ENCODE measurements at places on chromosomes 12 and 14. TPM values are rescaled to one million over a fixed set of nuclear protein-coding genes. Genes with fewer than 3 reads are reported as not detected.

- DNase-seq = no peak
Measured at GRCh38 chr14:22400655-22401259, 188.3 kb downstream of the DAD1 start.

- no peak for DNase-seq
Measured at GRCh38 chr12:92574051-92574783, 128.6 kb upstream of the PLEKHG7 start.

DNA sequence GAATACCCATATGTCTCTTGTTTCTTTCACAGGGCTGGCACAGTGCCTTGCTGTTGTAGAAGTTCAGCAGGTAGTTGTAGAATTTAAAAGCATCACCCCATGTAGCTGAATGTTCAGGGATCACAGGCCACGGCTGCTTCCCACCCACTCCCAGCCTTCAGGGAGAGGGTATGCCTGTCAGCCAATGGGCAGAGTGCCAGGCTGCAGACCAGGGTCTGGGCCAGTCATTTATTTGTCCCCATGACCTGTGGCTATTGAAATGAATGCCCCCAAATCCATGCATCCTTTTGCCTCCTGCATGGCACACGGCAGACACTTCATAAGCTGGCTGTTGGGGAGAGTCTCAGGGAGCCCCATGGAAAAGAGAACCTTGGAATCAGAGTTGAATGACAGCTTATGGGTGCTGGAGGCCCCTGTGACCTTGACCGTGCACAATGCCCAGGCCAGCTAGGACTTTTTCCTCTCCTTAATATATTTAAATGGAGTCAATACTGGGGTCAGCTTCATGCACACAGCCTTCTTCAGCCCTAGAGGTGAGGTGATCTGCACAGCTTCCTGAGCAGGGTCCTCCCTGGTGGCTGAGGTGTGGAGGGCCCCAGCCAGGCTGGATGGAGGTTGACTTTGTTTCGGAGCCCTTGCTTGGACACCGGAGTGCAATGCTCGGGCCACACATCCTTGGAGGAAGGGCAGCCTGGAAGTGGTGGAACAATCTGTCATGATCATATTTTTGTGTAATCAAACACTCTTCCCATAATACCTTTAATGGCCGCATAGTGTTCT, 45.3 kb downstream of the PRMT8 start:
- no peak for DNase-seq

DNA sequence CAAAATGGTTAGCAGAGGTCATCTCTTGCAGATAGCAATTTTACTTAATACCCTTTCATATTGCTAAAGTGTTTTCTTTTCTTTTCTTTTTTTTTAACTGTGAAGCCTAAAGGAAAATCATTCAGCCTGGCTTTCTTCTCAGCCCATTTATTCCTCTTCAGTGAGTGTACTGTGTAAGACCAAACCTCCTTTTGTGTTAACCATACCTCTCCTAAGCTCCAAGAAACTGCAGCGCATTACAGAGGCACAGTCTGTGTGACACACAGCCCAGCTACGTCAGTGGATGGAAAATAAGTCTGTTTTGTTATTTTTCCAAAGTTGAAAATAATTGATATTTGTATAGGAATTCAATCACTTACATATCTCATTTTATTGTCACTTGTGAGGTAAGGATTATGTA, 21.7 kb downstream of the DCAF5 start:
- DNase-seq = no peak

GRCh38 chr14:106872611-106873446, 1346.4 kb downstream of the TMEM121 start:
- DNase-seq = no peak

DNA sequence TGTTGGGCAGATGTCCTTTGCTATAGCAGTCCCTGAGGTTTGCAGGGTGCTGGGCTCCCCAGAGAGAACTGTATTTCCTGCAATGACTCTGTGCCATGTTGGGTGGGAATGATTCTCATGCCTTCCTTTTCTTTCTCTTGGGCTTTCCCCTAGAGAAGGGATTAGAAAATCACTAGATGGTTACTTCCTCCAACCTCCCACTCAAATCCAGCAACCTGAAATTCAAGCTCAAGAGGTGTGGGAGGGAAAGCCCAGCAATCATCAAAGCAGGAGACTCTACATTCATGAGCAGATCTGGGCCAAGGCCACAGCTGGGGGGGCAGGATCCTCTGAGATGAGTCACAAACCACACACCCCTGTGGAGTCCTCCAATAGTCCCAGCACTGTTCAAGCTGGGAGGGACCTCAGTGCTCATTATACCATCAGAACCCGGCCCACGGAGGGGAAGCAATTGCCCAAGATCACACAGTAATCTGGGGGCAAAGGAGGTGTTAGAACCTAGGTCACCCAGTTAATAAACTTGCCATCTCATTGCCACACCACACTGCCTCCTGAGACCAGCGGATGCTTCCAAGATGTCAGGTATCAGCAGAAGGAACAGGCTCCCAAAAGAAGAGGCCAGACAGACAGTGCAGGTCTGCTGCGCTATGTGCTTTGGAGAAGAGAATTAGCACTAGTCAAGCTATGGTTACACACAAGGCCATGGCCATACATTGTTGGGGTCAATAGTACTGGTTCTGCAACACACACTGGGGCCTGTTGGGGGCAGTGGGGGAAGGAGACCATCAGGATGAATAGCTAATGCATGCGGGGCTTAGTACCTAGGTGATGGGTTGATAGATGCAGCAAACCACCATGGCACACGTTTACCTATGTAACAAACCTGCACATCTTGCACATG, 65.7 kb downstream of the TTC9 start:
- DNase-seq = no peak

- no peak for DNase-seq
Measured at GRCh38 chr12:101571105-101571504, 23.7 kb upstream of the MYBPC1 start.

DNA sequence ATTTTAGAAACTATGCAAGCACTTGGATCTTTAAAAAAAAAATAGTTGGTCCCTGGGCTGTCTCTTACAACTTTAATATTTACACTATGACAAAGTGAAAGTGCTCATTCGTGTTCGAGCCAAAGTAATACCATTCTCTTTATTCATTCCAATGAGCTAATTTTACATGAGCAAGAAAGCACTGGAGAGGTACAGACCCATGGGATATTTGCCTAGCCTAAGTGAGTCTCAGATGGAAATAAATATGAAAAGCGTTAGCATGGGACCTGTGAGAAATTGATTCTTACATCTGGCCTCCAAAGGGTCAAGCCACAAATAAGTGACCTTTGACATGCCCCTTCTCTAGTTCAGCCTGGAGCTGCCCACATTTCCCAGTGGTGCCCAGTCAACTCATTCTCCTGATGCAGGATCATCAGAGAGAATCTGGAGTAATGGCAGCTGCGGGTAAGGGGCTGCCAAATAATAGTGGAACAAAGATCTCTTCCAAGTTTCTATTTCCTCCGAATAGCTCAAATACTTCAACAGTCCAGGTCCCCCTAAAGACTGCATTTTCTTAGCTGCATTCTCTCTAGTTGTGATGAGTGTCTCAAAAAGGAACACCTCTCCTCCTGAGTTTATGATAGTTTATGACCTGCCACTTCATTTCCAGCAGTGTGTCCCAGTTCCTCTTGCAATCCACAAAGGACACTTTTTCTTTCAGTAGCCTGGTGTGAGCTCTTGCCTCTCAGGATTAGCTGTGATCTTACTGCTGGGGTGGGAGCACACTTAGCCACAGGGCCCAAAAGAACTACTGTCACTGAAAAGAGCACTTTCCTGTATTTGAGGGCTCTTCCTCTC, 208.2 kb downstream of the DAD1 start:
- no peak for DNase-seq

DNA sequence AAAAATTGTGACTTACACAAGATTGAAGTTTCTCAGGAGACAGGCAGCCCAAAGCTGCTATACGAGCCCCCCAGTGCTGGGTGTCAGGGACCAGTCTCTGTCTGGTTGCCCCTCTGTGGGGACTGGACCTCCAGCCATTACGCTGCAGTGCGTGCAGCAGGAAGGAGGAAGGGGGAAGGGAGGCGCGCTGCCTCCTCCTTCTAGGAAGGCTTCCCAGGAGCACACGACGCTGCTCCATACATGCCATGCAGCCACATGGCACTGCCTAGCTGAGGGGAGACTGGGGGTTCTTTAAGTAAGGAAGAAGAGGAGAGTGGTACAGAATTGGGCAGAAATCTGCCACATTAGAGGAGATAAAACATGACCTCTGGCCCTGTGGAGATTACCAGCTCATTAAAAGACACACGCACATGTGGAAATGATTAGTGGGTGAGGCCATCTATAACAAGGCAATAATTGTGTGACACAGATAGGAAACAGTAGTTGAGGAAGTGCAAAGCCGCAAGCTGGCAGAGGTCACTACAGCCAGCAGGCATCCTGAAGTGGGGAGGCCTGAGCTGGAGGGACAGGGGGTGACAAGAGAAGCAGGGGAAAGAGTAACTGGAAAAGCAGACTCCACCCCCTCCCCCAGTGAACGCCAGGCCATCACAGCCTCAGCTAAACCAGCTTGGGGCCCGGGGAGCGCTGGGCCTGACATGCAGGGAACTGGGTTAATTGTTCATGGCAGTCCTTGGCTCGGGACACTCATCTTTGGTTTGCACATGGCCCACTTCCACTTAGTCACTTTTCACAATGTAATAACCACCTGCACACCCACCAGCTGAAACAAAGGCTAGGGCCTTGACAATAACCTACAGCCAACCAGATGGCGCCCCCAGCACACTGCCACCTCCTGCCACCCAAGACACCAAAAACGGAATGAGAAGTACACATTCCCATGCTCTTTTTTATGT, 39.6 kb downstream of the CCDC88C start:
- DNase-seq = no peak

DNA sequence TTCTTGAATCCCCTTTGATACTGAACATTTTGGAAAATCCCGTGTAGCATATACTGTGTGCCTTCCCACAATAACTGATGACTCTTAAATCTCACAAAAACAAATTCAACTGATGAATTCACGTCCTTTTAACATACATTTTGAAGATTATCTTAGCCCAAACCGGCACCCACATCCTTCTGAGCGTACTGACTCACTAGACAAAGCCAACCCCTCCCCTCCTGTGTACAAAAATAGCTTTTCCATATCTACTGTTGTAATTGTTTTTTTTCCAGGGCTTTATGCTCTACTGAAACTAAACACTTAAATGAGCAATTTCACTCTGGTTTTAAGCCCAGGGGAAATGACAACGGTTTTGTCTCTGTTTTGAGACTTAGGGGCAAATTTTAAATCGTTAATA, 109.4 kb upstream of the ATF7IP start:
- no peak for DNase-seq

GRCh38 chr12:117089463-117089862, 9.8 kb downstream of the TESC start:
- no peak for DNase-seq

- DNase-seq = no peak
Measured at GRCh38 chr12:27824126-27824842, 44.2 kb upstream of the MANSC4 start.

DNA sequence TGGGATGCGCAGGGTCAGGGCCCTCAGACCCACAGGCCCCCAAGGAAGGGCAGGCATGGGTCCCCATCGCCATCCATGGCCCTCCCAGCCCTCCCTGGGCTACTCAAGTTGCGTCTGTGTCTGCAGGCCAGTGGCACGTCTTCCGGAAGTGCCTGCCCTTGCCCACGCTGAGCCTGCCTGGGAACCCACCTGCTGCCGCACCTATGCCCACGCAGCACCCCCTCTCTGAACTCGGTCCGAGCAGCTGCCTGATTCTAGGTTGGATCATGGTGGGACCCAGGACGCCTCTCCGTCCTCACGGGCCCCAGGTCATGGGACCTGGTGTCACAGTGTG, 182.8 kb downstream of the ADGRD1 start:
- no peak for DNase-seq

GRCh38 chr14:52069307-52070050, 620 bp upstream of the NID2 start:
- no peak for DNase-seq

DNA sequence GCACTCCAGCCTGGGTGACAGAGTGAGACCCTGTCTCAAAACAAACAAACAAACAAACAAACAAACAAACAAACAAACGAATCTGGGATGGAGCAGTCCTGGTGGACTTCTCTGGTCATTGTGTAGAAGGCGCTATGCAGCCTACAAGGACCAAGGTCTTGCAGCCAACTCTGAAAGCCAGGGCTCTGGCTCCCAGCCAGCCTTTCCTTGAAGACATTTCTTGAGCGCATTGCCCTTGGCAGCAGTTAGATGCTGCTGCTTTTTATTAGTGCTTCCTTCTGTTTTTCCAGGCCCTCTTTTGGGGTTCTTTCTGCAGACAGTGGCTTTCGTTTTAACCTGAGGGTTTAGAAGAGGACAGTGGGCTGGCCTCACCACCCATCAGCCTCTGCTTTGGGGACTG, 20.2 kb downstream of the CCDC177 start:
- no peak for DNase-seq

- DNase-seq = no peak
Measured at GRCh38 chr14:35964697-35965286, 138.7 kb downstream of the BRMS1L start.

GRCh38 chr12:29395356-29395755, 14.4 kb upstream of the ERGIC2 start:
- DNase-seq = no peak

DNA sequence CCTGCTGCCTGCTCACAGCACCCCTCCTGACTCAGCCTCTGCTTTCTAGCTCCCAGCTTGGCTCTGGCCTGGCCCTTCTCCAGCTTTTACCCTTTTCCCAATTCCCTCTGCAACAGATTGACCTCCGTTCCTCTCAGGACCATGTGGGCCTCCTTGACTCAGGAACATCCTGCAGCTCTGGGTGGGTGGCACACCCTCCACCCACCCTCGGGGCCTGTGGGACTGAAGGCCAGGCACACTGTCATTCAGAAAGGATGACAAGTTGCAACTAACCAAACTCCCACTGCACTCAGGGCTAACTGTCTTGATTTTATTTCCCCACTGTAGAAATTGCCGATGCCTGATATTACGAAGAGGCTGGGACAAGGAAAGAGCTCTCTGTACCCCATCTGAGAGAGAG, 59.4 kb downstream of the HELB start:
- no peak for DNase-seq

GRCh38 chr12:121297435-121297991, 1.0 kb upstream of the CAMKK2 start:
- peak; percentile 57 for DNase-seq

DNA sequence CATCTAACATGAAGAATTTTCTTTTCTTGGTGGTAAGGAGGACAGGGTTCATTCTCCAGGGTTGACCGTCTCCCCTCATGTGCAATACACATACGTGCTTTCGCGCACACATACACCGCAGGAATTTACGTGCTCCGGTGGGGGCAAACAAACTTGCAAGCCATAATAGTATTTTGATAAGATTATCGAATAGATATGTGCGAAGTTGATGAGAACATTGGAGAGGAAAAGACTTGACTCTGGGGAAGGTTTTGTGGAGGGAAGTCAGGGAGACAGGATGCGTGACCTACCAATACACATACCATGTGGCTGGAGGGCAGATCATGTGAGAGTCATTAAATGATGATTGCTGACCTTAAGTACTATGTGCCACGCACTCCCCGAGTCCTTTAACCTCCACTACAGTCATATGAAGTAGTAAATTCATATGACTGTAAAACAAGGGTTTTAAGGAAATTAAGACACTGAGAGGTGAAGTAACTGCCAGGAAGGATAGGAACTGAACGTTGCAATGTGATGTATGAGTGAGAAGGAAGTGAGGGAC, 921 bp downstream of the RAD51B start:
- peak; percentile 23 for DNase-seq

GRCh38 chr14:24351517-24351916, 11.7 kb upstream of the RIPK3 start:
- no peak for DNase-seq

HCAR3 gene
- 0.26 TPM for polyA plus RNA-seq

PRPH gene
- 0.30 TPM for polyA plus RNA-seq

HECTD4 gene
- polyA plus RNA-seq = 39.4 TPM

PXMP2 gene
- polyA plus RNA-seq = 55.5 TPM

CEBPE gene
- polyA plus RNA-seq = 0.15 TPM

RNASE3 gene
- 0.52 TPM for polyA plus RNA-seq

BMAL2 gene
- 6.6 TPM for polyA plus RNA-seq

OTUB2 gene
- 4.7 TPM for polyA plus RNA-seq
